ENCODE measurements at places on chromosomes 2 and 18.

DNA sequence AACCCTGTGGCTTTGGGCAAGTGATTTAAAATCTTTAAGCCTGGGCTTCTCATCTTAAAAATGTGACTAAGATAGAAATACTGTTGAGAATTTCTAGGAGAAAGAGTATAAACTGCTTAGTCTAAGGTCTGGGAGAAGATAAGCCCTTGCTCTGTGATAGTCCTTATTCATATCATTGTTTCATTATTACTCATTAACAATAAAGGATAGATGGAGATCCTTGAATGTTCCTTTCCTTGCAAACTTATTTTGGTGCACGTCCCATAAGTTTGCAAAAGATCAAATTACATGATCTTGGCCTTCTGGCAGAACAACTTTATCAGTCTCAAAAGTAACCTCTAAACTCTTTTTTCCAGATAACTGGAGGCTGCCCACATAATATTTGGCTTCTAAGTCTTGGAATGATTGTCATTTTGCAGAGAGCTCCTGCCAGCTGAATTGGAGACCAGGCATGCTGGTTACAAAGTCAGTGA lies 138.3 kb downstream of the FAM124B start:
- no peak for DNase-seq

GRCh38 chr18:59957957-59958356 lies 58.2 kb downstream of the PMAIP1 start:
- DNase-seq = no peak

GRCh38 chr18:2083691-2084090 lies 487.6 kb downstream of the METTL4 start:
- DNase-seq = no peak

- DNase-seq = no peak
Measured at GRCh38 chr18:41197967-41198366, 757.1 kb upstream of the PIK3C3 start.

DNA sequence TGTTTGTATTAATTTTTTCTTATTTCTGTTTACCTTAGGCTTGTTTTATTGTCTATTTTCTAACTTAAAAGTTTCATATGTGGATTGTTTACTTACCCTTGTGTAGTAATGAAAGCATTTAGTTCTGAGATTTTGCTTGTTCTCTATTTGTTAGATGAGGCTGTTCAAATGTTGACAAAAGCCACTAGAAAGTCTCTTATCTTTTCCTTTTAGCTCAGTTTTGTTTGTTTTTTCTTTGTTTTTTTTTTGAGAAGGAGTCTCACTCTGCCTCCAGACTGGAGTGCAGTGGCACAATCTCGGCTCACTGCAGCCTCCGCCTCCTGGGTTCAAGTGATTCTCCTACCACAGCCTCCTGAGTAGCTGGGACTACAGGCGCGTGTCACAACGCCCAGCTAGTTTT lies 30.9 kb downstream of the USP14 start:
- DNase-seq = no peak

DNA sequence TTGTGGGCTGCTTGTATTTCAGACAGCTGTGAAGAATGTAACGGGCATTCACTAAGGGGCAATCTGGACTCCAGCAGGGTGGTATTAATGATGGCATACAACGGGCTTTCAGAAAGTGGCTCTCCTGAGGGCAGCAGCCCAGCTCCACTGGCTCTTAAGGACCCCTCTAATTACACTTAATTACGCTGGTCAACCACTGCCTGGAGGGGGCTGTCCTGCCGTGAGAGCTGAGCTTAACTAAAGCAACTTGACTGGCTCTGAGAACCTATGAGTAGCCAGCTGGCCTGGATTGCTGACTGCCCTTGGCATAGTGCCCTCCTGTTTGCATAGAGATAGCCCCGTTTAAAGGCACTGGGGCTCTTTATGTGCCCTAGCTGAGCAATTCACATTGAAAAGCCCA lies 3.8 kb downstream of the LIPG start:
- DNase-seq = no peak

- no peak for DNase-seq
Measured at GRCh38 chr2:209830722-209831465, 59.3 kb downstream of the UNC80 start.

GRCh38 chr2:118040891-118041290 lies 27.0 kb upstream of the CCDC93 start:
- no peak for DNase-seq

DNA sequence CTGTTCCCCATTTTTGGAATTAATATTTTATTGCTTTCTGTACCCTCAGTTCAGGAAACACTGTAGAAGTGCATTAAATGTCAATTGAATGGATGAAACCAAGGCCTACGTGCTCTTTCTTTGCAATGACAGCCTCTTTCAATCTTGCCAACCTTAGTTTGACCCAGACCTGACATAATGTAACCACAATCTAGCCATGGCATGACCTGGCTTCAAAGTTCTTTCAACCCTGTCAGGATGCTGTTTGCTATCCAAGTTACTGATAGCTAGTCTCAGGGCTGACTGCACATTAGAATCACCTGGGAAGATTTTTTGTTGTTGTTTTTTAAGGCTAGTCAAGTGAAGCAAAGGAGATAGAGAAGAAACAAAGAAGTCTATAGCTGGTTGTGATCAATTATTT lies 190.9 kb upstream of the PKDCC start:
- no peak for DNase-seq

DNA sequence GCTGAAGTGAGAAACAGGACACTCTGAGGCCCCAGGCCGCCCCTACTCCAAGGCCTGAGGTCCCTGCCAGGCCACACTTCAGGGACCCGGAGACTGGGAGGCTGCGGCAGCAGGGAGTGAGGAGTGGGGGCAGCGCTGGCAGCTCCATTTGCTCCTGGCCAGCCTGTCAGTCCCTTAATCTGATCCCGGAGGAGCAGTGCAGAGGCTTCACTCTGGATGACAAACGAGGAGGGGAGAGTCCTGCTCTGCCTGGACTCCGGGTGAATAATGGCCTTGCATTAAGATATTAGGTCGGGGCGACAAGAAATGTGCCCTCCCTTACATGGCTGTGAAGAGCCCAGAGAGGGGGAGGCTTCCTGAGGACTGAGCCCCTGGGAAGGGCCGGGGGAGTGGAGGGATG lies 14.3 kb upstream of the PRSS56 start:
- DNase-seq = no peak

GRCh38 chr2:100845141-100845991 lies 25.4 kb downstream of the NPAS2 start:
- DNase-seq = no peak

DNA sequence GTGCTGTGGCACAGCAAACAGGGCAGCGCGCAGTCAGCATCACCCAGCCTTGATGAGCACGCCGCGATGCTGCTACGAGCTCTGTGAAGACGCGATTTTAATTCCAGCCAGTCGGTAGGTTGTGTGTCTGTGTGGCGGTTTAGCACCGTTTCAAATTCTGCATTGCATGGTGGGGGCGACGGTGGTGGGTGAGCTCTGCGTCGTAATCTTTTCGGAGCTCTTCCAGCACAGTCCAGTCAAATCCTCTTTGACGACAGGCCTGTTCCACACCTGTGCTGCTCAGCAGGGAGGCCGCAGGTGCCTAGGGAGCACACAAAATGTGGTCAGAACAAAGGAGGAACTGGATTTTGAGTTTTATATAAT lies 8.6 kb downstream of the ALLC start:
- no peak for DNase-seq

DNA sequence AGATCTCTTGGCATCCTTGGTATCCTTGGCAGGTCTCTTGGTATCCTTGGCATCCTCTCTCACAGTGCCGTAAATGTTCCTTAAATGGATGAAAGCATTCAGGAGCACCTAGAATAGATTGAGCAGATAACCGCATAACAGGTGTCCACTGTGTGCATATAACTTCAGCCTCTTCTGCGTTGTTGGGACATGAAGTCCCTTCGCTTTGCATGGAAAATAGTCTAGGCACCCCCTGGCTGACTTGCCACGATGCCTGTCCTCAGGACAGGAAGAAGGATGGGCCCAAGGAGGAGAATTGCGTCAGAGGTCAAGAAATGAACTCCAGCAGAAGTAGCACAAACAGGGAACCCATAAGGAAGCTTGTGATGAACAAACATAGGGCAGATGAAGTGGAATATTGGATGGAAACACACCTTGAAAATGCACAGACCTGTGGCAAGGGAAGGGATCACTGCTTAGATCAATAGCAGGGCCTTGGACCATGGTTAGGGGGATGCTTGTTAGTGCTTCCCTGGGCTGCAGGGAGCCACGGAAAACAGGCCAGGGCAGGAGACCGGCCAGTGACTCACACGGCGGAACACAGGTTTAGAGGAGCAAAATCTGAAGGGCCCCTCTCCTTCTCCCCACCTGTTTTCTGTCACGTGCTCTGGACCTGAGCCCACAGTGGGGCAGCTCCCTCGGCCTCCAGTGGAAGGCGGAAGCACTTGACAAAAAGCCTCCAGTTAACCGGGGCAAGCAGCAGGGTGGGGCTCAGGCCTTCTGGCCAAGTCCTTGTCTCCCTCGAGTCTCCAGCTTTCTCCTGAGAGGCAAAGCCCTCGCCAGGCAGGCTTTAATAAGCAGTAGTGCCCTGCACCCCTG lies 99.2 kb upstream of the ASAP2 start:
- no peak for DNase-seq

GRCh38 chr2:142020368-142020767 lies 110.4 kb downstream of the LRP1B start:
- DNase-seq = no peak

GRCh38 chr2:54240515-54241469 lies 15.2 kb downstream of the TSPYL6 start:
- DNase-seq = no peak

DNA sequence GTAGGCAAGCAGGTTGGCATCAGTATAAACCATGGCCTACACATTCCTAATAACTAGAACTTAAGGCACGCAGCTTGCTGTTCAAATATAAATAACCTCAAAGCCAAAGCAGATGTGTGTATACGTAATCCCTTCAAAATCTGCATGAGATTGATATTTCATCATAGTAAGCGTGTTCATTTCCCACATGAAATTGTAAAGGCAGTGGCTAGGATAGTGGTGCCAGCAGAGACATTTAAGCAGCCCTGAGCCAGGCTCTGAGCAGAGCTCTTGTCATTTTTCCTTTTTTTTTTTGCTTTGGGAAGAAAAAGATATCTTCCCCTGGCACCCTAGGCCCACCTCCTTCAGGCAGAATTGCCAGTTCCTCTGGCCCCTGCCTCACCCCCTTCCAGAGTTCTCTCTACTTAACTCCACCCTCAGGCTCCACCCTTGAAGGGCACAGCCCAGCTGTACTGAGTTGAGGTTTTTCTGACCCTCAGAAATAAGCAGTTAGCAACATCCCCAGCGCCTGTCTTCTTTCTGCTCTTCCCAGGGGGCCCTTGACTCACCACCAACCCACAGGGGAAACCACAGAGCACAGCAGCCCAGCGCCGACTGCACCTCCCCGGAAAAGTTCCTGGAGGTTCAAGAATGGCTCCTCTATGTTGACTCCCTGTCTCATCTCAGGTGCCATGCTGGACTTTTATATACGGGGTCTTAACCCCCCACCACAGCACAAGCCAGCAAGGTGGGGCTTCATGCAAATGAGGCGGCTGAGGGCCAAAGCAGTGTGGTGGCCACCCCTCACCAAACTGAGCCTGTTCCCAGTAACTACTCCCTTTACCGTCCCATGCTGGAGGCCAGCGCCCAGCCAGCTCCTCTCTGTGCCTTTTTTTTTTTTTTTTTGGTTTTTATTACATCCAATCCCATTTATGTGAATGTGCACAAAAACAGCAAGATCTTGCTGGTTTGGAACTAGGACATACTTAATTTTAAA lies 84.7 kb downstream of the EHD3 start:
- DNase-seq = no peak

DNA sequence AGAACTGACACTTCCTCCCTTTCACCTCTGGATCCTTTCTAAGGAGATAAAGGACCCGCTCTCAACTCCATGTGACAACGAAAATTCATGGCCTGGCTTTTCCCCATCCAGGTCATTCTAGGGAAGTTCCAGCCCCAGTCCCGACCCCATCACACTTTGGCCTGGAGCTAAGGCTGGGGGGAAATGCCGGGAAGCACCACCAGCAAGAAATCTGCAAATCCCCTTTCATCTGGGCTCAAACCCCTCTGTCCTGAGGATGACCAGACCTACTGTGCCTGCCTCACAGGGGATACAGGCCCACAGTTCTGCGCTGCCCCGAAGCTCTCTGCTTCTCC lies 1.3 kb downstream of the SIX2 start:
- DNase-seq = no peak

DNA sequence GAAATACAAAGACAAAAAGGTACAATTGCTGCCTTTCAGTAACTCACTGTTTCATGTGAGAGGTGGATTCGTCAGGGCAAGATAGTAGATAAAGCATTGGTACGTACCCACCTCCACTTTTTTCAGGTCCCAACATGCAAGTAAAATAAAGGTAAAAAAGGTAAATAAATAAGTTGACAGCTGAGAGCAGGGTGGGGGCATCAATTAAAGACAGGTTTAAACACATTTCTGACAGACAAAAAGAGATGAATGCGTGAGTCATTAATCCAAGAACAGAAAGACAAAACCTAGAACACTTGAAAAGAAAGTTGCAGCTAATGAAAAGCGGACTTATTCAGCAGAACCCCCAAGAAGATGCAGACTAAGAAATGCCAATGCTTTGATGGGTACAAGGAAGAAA lies 979.6 kb upstream of the CDH2 start:
- no peak for DNase-seq

DNA sequence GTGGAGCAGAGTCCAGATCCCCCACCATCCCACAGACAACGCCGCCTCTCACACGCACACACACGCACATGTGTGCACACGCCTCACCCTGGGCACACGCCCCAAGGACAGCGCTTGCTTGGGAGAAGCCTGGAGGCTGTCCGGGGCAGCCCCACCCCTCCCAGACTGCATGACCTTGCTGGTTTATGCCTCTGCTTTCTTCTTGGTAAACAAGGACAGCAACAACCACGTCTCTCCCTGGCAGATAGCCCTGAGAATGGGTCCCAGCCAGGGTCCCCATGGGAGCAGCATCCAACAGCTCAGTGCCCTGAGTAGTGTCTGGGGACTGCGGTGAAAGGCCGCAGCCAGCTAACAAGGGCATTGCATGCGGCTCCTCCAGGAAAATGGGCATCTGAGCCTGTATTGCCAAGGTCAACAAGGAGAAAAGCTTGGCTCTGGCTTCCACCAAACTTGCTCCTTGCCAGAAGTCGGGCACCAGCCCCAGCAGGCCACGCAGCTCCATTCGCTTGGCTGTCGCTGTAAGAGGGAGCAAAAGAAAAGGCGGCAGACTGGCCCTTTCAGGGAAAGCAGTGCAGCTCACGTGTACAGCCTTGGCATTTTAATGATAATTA lies 234.6 kb downstream of the EIPR1 start:
- DNase-seq = no peak

- no peak for DNase-seq
Measured at GRCh38 chr2:230877116-230877758, 12.5 kb downstream of the ITM2C start.

DNA sequence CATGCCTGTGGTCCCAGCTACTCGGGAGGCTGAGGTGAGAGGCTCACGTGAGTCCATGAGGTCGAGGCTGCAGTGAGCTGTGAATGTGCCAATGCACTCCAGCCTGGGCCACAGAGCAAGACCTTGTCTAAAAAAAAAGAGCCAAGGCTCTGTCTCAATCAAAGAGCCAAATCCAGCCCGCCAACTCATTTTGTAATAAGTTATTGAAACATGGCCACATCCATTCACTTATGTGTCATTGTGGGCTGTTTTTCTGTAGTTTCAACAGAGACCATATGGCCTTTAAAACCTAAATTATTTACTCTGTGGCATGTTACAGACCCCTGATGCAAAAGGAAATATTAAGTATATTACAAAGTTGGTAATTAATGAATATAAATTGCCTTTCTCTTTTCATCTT lies 60.8 kb downstream of the GPR39 start:
- DNase-seq = no peak

Data from stimulated activated CD8-positive, alpha-beta memory T cell treated with anti-CD3 and anti-CD28 coated beads, Interleukin-7, amount 100 ng/mL, for 1 hour (primary cell).